ENCODE measurements at places on chromosomes 3 and 15. TPM values are rescaled to one million over a fixed set of nuclear protein-coding genes. Genes with fewer than 3 reads are reported as not detected.

Gene SLC30A4
- total RNA-seq, result 2.0 TPM

Gene CHRM5
- total RNA-seq, result 0.02 TPM

Gene FGF12
- total RNA-seq, result 0.69 TPM

Gene CKMT1B
- total RNA-seq, result 3.8 TPM

Gene FOXB1
- total RNA-seq, result not detected
